Mucosa of gallbladder (tissue), 1 donor: ENCODE measurements at places on chromosomes 16 and 17. TPM values are rescaled to one million over a fixed set of nuclear protein-coding genes. Genes with fewer than 3 reads are reported as not detected.

The DHRS7C gene
- not detected for total RNA-seq

DNA sequence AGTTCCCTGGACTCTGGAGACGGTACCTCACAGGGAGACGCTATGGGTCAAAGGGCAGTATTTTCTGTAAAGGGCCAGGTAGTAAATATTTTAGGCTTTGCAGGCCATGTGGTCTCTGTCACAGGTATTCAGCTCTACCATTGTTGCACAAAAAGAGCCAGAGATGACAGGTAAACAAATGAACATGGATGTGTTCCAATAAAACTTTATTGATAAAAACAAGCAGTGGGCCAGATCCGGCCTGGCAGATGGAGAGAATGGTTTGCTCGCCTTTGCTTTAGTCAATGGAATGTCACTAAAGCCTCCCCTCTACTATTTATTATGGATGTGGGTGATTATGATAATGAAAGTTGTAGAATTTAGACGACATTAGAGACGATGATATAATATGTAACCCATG lies 8.9 kb upstream of the SLC5A11 start:
- DNase-seq: no peak

The PRAC2 gene
- not detected for total RNA-seq

DNA sequence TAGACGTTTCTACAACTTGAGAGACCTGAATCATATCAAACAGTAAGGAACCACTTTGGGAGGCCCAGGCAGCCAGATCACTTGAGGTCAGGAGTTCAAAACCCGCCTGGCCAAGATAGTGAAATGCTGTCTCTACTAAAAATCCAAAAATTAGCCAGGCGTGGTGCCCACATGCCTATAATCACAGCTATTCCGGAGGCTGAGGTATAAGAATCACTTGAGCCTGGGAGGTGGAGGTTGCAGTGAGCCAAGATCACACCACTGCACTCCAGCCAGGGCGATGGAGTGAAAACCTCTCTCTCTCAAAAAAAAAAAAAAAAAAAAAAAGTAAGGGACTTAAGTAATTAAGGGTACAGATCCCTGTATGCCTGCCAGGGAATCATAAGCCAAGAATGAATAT lies 103.4 kb upstream of the NUDT7 start:
- DNase-seq: no peak

GRCh38 chr16:84720177-84720579 lies 20.4 kb downstream of the USP10 start:
- DNase-seq: no peak

- DNase-seq: peak; percentile 65
These were observed 78.2 kb downstream of the NXN start for GRCh38 chr17:901191-901950.

- peak; percentile 45 for DNase-seq
These were observed 6.2 kb downstream of the CNP start for GRCh38 chr17:41972571-41973407.

DNA sequence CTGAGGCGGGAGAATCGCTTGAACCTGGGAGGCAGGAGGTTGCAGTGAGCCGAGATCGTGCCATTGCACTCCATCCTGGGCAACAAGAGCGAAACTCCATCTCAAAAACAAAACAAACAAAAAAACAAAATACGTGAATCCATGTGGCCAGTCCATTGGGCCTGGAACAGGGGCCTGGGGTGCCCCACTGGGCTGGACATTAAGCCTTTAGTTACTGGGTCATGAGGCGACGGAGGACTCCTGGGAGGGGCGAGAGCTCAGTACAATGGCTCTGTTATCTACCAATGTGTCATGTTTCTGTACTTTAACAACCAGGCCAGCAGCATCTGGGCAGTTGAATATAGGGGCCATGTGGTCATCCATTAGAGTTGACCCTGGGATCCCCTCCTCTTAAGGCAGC lies 18.9 kb upstream of the CLEC18A start:
- DNase-seq: no peak

DNA sequence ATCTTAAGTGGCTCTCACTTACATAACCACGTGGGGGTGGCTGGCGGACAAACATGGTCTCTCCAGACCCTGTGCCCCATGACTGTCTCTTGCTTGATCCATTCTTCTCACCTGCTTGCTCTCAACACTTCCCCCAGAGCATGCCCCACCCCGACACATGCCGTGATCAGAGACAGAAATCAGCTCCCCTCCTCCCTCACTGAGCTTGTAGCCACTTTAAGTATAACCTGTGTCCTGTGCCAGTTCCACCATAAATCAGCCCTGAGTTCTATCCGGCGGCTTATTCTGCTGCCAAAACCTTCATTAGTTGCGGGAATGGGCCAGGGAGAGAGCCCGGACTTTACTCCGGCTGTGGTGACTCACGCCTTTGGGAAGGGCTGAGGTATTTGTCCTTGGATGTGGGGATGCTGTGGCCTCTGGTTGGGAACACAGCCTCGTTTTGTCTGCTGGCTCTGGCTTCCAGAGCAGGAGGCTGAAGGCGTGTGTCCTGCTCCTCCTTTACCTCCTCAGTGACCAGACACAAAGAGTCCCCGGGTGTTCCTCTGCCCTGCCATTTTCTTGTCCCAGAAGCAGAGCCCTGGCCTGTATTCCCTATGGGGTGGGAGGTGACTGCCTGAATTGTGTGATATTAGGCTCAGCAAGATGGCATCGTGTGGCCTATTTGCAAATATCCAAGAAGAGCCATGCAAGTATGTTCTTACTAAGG lies 21.1 kb downstream of the ANKRD40 start:
- peak; percentile 88 for DNase-seq

DNA sequence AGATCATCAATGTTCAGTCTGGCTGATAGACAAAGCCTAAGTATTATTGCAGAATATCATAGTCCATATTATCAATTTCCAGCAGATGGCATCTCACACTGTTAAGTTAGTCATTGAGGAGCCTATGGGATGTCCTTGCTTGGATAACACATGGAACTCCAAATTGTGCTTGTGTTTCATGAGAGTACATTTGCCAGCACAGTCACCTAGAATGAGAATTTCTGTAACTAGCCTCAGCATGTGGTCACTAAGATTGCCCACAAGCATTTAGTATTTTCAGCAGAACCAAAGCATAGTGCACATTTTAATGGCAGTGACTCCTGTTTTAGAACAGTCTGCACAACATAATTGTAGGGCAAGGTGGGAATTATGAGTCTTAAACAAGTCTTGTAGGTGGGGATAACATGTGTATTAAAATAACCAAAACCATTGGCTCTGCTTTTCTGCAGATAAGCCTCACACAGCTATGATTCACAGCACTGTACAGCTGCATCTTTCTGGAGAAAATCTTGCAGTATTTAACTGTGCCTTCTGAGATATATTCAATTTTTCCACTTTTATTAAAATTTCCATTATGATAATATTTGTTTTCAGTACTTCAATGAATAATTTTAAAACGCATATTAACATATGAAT lies 882.8 kb upstream of the SOX9 start:
- no peak for DNase-seq

The SALL1 gene
- 1.2 TPM for total RNA-seq

- no peak for DNase-seq
These were observed 159.8 kb downstream of the RPTOR start for GRCh38 chr17:80704381-80704819.

DNA sequence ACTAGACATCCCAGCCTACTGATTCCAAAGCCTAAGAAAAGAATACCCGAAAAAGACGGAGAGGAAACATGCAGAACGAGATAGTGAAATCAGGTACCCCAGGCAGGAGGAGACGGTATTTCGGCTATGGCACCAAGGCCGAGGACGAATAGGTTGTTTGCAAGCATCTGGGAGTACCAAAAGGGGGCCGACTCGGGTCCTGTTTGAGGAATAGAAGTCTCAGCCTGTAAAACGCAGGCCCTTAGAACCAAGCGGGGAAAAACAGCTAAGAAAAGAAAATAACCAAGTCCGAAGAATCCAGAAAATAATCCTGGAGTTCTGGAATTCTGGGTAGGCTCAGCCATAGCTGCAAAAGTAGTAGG lies 537 bp downstream of the SLC35B1 start:
- no peak for DNase-seq

The TSPAN10 gene
- total RNA-seq: 1.6 TPM

- no peak for DNase-seq
These were observed 190.3 kb downstream of the KIF2B start for GRCh38 chr17:54013072-54013471.

The STH gene
- not detected for total RNA-seq

The CHST4 gene
- total RNA-seq: 586 TPM

The NPIPA5 gene
- total RNA-seq: 15.9 TPM

DNA sequence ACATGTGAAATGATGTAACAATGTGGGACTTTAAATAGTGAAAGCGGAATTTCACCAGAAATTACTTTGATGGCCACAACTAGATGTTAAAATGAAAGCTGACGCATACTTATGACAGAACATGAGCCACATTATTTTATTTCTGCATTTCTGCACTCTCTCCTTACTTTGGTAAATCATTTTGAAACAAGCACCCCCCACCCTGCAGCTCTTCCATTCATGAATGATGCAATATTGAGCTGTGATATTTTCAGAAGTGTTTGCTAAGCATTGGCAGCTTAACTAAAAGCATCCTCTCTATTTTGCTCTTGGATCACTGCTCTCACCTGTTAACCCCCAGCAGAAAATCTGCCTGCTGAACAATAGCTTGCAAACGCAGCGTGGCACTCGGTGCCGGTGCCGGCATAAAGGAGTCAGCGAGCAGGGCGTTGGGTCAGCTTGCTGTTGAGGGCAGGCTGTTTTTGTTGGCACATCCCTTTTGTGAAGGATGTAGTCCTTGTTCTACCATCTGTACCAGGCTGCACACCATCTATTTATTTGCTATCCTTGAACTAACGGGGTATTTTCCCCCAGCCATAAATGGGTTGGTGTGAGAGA lies 30.8 kb upstream of the CBLN1 start:
- DNase-seq: no peak

The OR4D2 gene
- total RNA-seq: not detected

The CCL8 gene
- 1.2 TPM for total RNA-seq

The SAMD14 gene
- total RNA-seq: 8.8 TPM

GRCh38 chr17:12398441-12399051 lies 267.1 kb upstream of the MYOCD start:
- DNase-seq: no peak

The SLC38A10 gene
- total RNA-seq: 135 TPM

DNA sequence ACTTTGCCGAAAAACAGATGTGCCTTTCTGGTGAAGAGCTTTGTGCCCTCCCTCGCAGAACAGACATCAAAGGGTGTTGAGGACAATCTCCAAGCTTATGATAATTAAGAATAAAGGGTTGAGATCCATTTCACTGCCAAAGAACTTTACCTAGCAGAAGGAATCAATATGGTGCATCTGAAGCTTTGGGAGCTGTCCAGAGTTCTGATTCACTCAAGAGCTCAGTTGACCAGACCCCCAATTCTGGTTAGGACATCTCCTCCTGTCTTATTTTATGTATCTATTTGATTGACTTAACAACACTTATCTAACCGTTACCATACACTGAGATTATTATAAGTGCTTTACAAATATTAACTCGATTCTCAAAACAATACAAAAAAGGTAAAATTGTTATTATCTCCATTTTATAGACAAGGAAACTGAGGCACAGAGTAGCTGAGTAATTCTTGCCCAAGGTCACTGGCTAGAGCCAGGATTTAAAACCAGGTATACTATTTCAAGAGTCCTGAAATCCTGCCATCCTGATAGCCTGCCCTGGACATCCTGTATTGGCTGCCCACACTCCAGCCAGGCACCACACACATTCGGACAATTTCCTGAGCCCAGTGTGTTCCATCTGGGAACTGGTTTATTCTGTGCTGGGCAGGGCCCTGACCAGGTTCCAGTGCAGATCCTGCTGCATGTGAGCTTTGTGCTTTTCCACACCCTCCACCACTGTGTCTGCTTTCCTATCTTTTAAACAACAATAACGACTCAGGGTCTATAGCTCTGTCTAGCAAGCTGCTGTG lies 29.8 kb downstream of the PITPNM3 start:
- DNase-seq: no peak

- DNase-seq: no peak
These were observed at the start of gene CCL22 for GRCh38 chr16:57358527-57359095. CCL22 (plus strand) TSS chr16:57358783; CDS start chr16:57358817, 34 bp downstream.

DNA sequence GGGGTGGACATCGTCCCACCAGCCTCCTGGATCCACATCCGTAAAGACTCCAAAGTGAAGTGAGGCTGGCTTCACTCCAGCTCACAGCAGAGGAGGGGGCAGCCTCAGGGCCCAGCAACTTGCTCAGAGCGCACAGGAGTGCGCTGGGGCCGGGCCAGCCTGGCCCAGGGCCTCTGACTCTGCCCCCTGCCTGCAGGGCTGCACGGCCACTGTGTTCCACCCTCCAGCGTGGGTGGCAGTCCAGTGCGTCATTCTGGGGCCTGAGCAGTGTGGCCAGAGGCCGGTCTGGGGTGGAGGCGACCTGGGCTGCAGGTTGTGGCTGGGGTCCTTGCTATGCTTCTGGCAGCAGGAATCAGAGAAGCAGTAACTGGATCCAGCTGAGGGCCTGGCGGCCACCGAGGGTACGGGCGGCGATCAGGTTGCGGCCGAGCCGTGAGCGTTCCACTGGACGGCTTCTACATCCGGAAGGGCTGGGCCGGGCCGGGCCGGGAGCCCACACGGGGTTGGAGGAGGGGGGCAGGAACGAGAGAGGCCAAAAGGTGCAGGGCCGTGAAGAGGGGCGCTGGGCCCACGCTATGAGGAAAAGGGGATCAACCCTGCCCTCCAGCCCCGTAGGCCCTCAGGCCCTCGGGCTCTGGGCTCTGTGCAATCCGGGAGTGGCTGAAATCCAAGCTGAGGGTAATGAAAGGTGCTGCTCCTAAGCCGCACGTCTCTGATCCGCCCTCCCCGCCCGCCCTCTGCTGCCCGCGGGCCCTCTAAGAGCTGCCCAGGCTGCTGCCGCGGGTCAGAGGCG lies at the start of gene FSCN2:
Gene FSCN2 (plus strand): TSS at position 787 of the 793 bp plus-strand sequence. CDS start 155 bp downstream, outside the sequence.
- no peak for DNase-seq

GRCh38 chr17:58383892-58384462 lies 32.0 kb upstream of the SUPT4H1 start:
- peak; percentile 67 for DNase-seq

The RASL10B gene
- total RNA-seq: 7.9 TPM

The ZACN gene
- not detected for total RNA-seq

The C16orf54 gene
- 3.0 TPM for total RNA-seq

GRCh38 chr17:49959183-49959935 lies 9.6 kb upstream of the DLX4 start:
- no peak for DNase-seq

DNA sequence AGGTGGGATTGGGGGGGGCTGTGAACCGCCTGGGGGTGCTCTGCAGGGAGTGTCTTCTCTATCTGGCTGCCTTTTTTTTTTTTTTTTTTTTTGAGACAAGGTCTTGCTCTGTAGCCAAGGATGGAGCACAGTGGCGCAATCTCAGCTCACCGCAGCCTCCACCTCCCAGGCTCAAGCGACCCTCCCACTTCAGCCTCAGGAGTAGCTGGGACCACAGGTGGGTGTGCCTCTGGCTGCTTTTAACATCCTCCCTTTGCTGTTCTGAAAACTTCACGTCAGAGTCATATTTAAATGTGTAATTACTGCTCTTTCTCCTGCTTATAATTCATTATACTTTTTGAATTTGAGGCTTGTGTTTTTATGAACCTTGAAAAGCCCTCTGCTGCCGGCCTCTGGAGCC lies 78.4 kb downstream of the ZNF778 start:
- no peak for DNase-seq

DNA sequence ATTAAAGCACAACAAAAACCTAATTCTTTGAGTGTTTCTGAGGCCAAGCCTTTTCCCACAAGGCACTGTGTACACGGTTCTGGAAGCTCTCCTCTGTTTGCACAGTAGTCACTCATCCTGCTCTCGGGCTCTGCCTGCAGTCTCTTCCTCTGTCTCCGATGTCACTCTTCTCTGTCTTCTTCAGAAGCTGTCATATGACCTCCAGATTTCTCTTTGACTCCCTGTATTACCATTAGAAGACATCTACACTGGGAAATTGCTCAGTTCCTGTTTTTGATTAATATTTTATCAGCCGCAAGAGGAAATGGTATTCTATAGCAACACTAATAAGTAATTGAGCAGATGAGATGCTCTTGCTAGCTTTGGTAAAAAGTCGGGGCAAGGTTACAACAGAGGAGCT lies 422.9 kb downstream of the WWOX start:
- DNase-seq: no peak

The CHST5 gene
- 0.63 TPM for total RNA-seq
